ENCODE measurements at places on chromosomes 11 and 22. TPM values are rescaled to one million over a fixed set of nuclear protein-coding genes. Genes with fewer than 3 reads are reported as not detected.

Gene MS4A12
- total RNA-seq, result not detected

Gene OR10A2
- not detected for total RNA-seq

Gene OTOG
- total RNA-seq, result not detected

Gene DDIAS
- 6.1 TPM for total RNA-seq

Gene DGAT2
- total RNA-seq, result 2.8 TPM

Gene OR51B2
- not detected for total RNA-seq

Gene MAP6
- total RNA-seq, result 0.21 TPM

DNA sequence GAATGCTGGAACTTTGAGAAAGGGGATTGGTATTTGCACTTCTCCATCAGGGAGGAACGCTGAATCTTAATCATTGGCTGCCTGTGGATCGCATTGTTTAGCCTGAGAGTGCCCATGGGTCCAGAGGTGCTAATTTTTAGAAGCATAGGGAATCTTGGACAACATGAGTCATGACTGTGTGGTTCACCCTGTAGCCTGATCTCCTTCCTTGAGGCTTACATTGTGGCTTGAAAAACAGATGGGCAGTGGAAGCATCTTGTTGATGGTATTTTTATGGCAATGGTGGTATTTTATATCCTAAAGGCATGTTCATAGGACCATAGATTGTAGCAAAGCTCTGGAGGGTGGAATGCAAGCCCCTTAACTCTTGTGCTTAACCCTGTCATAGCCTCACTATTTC, 99.2 kb upstream of the DBX1 start:
- no peak for ATAC-seq

- ATAC-seq, result no peak
These were observed 40.4 kb downstream of the KMT2A start for GRCh38 chr11:118476676-118477075.

DNA sequence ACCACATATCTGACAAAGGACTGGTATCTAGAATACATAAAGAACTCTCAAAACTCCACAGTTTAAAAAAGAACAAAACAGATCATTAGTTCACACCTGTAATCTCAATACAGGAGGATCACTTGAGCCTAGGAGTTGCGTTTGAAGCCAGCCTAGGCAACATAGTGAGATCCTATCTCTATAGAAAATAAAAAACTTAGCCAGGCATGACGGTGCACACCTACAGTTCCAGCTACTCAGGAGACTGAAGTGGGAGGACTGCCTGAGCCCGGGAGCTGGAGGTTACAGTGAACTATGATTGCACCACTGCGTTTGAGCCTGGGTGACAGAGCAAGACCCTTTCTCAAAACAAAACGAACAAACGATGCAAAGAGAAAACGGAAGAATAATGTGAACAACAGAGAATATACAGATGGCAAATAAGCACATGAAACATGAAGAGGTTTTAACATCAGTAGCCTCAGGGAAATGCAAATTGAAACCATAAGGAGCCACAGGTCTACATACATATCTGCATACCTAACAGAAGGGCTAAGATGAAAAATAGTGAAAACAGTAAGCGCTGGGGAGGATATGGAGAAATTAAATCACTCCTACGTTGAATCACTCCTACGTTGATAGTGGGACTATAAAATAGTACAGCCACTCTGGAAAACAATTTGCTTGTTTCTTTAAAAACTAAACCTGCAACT, 70.7 kb downstream of the DGCR2 start:
- no peak for ATAC-seq

GRCh38 chr11:103662880-103663279, 373.6 kb upstream of the DDI1 start:
- ATAC-seq, result no peak

DNA sequence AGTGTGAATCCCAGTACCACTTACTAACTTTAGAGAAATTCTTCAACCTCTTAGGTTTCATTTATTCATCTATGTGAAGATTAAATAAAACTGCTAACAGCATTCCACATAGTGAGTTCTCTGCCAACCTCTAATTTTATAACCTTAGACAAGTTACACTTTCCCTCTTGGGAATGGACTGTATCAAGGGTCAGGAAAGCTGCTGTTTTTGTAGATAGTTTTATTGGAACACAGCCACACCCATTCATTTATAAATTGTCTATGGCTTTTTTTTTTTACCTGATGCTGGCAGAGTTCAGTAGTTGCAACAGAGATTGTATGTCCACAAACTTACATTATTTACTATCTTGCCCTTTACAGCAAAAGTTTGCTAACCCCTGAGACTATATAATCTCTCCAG, 81.1 kb downstream of the PAK1 start:
- ATAC-seq, result no peak

Measured in activated T-helper 17 cell treated with anti-CD3 and anti-CD28 coated beads, Interleukin-2, amount 50 U/mL, for 72 hours (primary cell).